ENCODE measurements at places on chromosomes 16 and 17. TPM values are rescaled to one million over a fixed set of nuclear protein-coding genes. Genes with fewer than 3 reads are reported as not detected.

The CHTF18 gene
- 18.9 TPM for total RNA-seq

The PRR29 gene
- total RNA-seq = 1.0 TPM

The ATP2A1 gene
- total RNA-seq = 0.89 TPM

The TMEM114 gene
- not detected for total RNA-seq

The FLCN gene
- total RNA-seq = 59.1 TPM
